Ovary (tissue), 10 donors: ENCODE measurements at places on chromosomes 12 and 14. TPM values are rescaled to one million over a fixed set of nuclear protein-coding genes. Genes with fewer than 3 reads are reported as not detected.

- H3K4me1 ChIP-seq, result no peaks in the 10 kb centered on the region
- H3K27ac ChIP-seq, result no peak overlapping the region
- no peak overlapping the region for H3K4me3 ChIP-seq
Measured at GRCh38 chr14:79690960-79691359, 520.3 kb downstream of the DIO2 start.

DNA sequence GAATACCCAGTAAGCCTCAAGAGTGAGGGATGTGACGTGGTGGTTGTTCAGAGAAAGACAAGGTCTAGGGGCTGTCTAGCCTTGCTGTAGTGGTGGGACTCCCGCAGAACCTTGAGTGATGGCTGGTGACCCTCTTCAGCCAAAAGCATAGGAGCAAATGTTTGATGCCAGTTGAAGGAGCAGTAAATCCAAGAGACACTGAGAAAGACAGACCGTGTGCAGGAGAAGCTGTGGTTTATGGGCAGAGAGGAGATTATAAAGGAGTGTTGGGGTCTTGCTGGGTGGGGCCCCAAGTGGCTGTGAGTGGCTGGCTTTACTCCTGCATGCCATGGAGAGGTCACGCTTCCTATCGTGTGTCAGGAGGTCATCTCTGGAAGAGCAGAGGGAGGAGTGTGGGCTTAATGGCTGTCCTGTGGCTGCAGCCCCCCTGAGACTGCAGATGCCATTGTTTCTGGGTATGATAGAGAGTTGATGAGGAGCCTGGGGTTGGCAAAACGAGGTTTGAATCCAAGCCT lies 152.0 kb upstream of the CCND2 start:
- no peaks in the 10 kb centered on the region for H3K27me3 ChIP-seq
- no peaks in the 10 kb centered on the region for H3K4me1 ChIP-seq
- no peaks in the 10 kb centered on the region for H3K36me3 ChIP-seq
- H3K4me3 ChIP-seq, result no peak overlapping the region

The RHEBL1 gene
- total RNA-seq, result 0.60 TPM

- H3K27ac ChIP-seq, result no peak overlapping the region
- no peak for DNase-seq
- H3K36me3 ChIP-seq, result no peaks in the 10 kb centered on the region
- no peaks in the 10 kb centered on the region for H3K27me3 ChIP-seq
Measured at GRCh38 chr12:3921526-3921925, 48.3 kb upstream of the PARP11 start.

- peak overlapping the region; percentile 49 for H3K27ac ChIP-seq
- DNase-seq, result no peak
- peaks cover 1% of the 10 kb centered on the region for H3K4me1 ChIP-seq
- no peaks in the 10 kb centered on the region for H3K36me3 ChIP-seq
- H3K27me3 ChIP-seq, result no peaks in the 10 kb centered on the region
Measured at GRCh38 chr12:7934091-7934888, 1.7 kb downstream of the SLC2A3 start.

GRCh38 chr12:17108877-17109541 lies 503.0 kb upstream of the LMO3 start:
- no peaks in the 10 kb centered on the region for H3K4me1 ChIP-seq
- H3K36me3 ChIP-seq, result no peaks in the 10 kb centered on the region
- H3K27me3 ChIP-seq, result no peaks in the 10 kb centered on the region

DNA sequence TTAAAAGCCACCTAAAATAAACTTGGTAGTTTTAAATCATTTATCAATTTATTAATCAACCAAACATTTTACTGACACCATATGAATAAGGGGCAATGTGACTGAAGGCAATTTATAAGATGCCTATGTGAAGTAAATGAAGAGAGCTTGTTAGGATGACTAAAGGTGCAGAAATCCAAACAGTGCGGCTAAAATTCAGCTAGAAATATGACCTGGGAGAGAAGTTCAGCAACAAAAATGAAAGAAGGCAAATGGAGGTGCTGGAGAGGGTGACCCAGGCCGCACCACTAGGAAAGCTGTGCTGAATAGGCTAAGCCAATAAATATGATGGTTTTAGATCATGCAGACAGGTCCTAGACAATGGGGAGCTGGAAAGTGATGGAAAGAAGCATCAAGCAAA lies 403.7 kb downstream of the BTG1 start:
- no peak overlapping the region for H3K4me3 ChIP-seq
- no peaks in the 10 kb centered on the region for H3K27me3 ChIP-seq

DNA sequence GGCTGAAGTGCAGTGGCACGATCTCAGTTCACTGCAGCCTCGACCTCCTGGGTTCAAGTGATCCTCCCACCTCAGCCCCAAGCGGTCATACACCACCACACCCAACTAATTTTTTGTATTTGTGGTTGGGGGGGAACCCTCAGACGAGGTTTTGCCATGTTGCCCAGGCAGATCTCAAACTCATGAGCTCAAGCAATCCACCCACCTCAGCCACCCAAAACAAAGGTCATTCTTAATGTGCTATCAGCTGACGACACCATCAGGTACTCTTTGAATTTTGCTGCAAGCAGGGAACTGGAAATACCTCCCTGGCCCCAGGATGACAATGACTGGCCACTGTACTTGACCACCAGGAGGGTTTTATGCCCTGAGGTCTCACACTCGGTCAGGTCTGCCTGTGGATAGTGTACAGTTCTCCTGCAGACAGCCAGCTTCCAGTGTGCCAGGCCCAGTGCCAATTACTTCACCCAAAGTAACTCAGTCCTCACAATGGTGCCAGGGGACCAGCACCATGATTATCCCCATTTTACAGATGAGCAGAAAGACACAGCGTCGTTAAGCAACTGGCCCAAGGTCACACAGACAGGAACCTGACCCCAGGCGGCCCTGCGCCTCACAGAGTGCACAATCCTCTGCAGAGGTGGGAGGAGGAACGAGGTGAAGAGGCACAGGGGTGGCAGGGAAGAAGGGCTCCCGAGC lies 42.9 kb downstream of the ITPK1 start:
- no peak overlapping the region for H3K4me3 ChIP-seq
- DNase-seq, result no peak
- H3K27me3 ChIP-seq, result no peaks in the 10 kb centered on the region

DNA sequence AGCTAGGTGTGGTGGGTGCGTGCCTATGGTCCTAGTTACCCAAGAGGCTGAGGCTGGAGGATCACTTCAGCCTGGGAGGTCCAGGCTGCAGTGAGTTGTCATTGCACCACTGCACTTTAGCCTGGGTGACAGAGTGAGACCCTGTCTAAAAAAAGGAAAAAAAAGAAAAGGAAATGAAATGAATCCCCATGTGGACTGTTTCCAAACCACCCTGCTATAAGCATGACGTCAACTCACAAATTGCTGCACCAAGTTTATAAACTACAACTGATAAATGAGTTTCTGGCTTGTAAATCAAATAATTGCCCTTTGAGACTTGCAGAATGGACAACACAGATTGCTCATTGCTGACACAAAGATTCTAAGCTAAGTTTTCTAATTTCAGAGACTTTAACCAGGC lies 51.0 kb upstream of the STK38L start:
- H3K4me3 ChIP-seq, result no peak overlapping the region
- no peaks in the 10 kb centered on the region for H3K27me3 ChIP-seq
- H3K36me3 ChIP-seq, result no peaks in the 10 kb centered on the region
- H3K27ac ChIP-seq, result no peak overlapping the region
- DNase-seq, result no peak
- peaks cover 2% of the 10 kb centered on the region for H3K4me1 ChIP-seq

DNA sequence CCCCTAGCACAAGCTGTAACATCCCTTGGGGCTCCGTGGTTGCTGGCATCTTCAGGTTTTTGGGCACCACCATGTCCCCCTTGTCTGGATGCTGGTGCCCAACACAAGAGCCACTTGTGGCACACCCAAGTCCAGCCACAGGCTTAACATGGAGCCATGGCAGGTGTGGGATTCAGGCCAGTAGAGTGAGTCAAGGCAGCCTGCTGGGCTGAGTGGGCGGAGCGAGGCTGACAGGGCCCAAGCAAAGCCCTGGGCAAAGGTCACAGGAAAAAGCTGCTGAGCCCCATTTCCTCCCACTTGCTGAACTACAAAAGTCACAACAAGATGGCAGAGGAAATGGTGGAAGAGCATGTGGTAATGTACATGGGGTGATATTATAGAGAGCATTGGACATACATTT lies 950.7 kb upstream of the FLRT2 start:
- no peak overlapping the region for H3K27ac ChIP-seq
- no peaks in the 10 kb centered on the region for H3K27me3 ChIP-seq
- no peaks in the 10 kb centered on the region for H3K4me1 ChIP-seq
- H3K4me3 ChIP-seq, result no peak overlapping the region
- no peaks in the 10 kb centered on the region for H3K36me3 ChIP-seq

The STAB2 gene
- 0.05 TPM for total RNA-seq

- no peaks in the 10 kb centered on the region for H3K27me3 ChIP-seq
- no peak for DNase-seq
- H3K4me1 ChIP-seq, result no peaks in the 10 kb centered on the region
- H3K36me3 ChIP-seq, result no peaks in the 10 kb centered on the region
Measured at GRCh38 chr12:125966641-125967040, 901.4 kb downstream of the AACS start.

DNA sequence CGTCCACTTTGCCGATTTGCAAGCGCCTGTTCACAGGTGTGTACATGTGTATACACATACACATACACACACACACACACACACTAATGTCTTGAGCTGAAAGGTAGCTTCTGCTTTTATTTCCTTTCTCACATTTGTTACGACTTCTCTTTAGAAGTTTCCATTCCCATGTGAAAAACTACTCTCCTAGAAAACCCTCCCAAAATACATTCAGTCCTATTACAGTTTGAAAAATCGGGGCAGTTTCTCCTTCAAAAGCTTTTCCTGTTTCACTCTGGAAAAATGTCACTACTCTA lies 3.9 kb downstream of the BLTP3B start:
- no peak overlapping the region for H3K4me3 ChIP-seq
- H3K27ac ChIP-seq, result no peak overlapping the region
- peaks cover 1% of the 10 kb centered on the region for H3K4me1 ChIP-seq

GRCh38 chr12:81329085-81329484 lies 251.2 kb downstream of the ACSS3 start:
- no peaks in the 10 kb centered on the region for H3K27me3 ChIP-seq
- no peak for DNase-seq
- no peaks in the 10 kb centered on the region for H3K36me3 ChIP-seq

GRCh38 chr12:41013881-41014642 lies 174.1 kb upstream of the PDZRN4 start:
- no peak for DNase-seq
- no peak overlapping the region for H3K4me3 ChIP-seq
- no peaks in the 10 kb centered on the region for H3K4me1 ChIP-seq
- H3K27me3 ChIP-seq, result no peaks in the 10 kb centered on the region

GRCh38 chr12:51051787-51052186 lies 3.7 kb downstream of the LETMD1 start:
- no peaks in the 10 kb centered on the region for H3K27me3 ChIP-seq
- H3K4me1 ChIP-seq, result no peaks in the 10 kb centered on the region
- no peak overlapping the region for H3K4me3 ChIP-seq
- no peak overlapping the region for H3K27ac ChIP-seq
- H3K36me3 ChIP-seq, result no peaks in the 10 kb centered on the region
- no peak for DNase-seq

DNA sequence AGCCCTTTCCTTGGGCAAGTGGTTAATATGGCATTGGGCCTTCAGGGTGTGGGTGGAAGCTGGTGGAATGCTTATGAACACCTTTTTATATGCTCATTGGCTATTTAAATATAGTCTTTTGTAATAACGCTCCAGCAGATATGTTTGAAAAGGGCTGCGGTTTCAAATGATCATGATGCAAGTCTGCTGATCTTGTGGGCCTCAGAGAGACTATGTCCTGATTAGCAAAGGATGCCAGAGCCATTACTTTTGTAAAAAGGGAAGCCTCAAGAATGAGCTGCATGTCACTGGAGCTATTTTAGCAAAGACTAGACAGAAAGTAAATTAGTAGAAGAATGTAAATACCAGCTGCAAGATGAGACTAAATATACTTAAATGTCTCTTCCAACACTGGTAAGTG lies 200.5 kb downstream of the GXYLT1 start:
- DNase-seq, result no peak
- H3K4me3 ChIP-seq, result no peak overlapping the region
- no peaks in the 10 kb centered on the region for H3K36me3 ChIP-seq
- no peaks in the 10 kb centered on the region for H3K27me3 ChIP-seq
- no peaks in the 10 kb centered on the region for H3K4me1 ChIP-seq
